ENCODE measurements at places on chromosomes 3 and 15.

- peaks cover 35% of the 10 kb centered on the region for H3K36me3 ChIP-seq
- H3K4me1 ChIP-seq = no peaks in the 10 kb centered on the region
- no peak overlapping the region for H3K27ac ChIP-seq
- H3K4me3 ChIP-seq = no peak overlapping the region
- H3K27me3 ChIP-seq = no peaks in the 10 kb centered on the region
Observed at GRCh38 chr15:40217166-40217824, 21.6 kb upstream of the PAK6 start.

GRCh38 chr15:72770673-72771328, 12.8 kb downstream of the ADPGK start:
- no peak for DNase-seq
- H3K4me1 ChIP-seq = peaks cover 13% of the 10 kb centered on the region
- H3K4me3 ChIP-seq = no peak overlapping the region
- no peak overlapping the region for H3K27ac ChIP-seq
- H3K27me3 ChIP-seq = no peaks in the 10 kb centered on the region
- H3K36me3 ChIP-seq = peaks cover 70% of the 10 kb centered on the region

DNA sequence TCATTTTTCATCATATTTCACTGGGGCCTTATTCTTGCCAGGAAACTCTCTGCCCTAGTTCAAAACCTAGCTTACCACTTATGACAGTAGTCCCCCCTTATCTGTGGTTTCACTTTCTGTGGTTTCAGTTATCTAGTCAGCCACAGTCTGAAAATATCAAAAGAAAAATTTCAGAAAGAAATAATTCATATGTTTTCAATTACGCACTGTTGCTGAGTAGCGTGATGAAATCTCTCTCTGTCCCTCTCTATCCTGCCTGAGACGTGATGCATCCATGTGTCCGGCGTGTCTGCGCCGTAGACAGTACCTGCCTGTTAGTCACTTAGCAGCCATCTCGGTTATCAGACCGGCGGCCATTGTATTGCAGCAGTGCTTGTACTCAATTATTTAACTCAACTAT, 369.9 kb upstream of the MCTP2 start:
- no peak for DNase-seq
- no peaks in the 10 kb centered on the region for H3K36me3 ChIP-seq
- peaks cover 29% of the 10 kb centered on the region for H3K27me3 ChIP-seq
- peaks cover 11% of the 10 kb centered on the region for H3K4me1 ChIP-seq
- H3K27ac ChIP-seq = no peak overlapping the region

- no peak overlapping the region for H3K4me3 ChIP-seq
- H3K36me3 ChIP-seq = peaks cover 3% of the 10 kb centered on the region
- peaks cover 4% of the 10 kb centered on the region for H3K4me1 ChIP-seq
- DNase-seq = no peak
- H3K27ac ChIP-seq = no peak overlapping the region
- peaks cover 15% of the 10 kb centered on the region for H3K27me3 ChIP-seq
Observed at GRCh38 chr15:101521069-101521468, 31.6 kb upstream of the PCSK6 start.

GRCh38 chr15:27045796-27046195, 74.8 kb downstream of the GABRG3 start:
- H3K4me1 ChIP-seq = no peaks in the 10 kb centered on the region
- H3K27me3 ChIP-seq = peaks cover 3% of the 10 kb centered on the region
- H3K36me3 ChIP-seq = no peaks in the 10 kb centered on the region

DNA sequence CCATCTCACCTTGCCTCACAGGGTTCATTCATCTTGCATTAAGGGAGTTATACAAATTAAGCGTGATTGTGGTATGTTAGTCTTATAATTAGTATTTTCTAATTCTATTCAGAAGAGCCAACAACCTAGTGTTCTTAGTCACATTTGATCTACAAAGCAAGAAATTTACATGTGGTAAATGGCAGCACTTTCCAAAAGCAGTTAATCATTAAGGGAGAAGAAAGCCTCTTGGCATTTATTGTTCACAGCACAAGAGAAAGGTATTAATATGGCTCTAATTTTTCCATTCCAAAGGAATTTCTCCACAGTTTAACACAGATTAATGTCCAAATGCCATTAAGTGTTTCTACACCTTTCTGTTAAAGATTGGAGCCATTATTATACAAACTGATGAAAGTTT, 1077.1 kb downstream of the ZPLD1 start:
- DNase-seq = no peak
- no peak overlapping the region for H3K27ac ChIP-seq
- H3K36me3 ChIP-seq = no peaks in the 10 kb centered on the region
- H3K4me3 ChIP-seq = no peak overlapping the region

DNA sequence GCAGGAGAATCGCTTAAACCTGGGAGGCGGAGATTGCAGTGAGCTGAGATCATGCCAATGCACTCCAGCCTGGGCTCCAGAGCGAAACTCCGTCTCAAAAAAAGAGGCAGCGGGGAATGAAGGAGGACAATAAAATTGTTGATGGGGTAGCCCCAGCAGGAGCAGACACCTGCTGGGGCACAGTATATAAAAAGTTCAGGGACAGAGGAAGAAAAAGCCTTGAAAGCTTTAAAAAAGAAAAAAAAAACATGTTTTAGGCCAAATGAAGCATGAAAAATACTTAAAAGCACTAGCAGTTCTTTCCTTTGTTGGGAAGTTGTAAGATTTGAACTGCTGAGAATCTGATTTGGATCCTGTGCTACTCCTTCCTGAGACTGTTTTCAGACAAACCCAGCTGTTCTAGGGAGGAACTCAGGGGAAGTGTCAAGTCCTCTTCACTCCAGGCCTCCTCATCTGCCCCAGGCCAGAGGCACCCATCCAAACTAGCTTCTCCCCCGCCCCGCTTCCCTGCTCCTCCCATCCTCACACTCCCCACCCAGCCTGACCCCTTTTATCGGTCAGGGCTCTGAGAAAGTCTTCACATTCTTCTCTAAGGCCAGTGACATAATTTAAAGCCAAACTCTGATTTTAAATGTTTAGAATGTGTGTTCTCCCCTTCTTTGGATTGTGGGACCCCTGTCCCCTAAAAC, 4.9 kb downstream of the IL17RD start:
- no peak overlapping the region for H3K4me3 ChIP-seq
- H3K36me3 ChIP-seq = no peaks in the 10 kb centered on the region
- H3K4me1 ChIP-seq = peaks cover 12% of the 10 kb centered on the region
- H3K27me3 ChIP-seq = peaks cover 68% of the 10 kb centered on the region
- DNase-seq = no peak

DNA sequence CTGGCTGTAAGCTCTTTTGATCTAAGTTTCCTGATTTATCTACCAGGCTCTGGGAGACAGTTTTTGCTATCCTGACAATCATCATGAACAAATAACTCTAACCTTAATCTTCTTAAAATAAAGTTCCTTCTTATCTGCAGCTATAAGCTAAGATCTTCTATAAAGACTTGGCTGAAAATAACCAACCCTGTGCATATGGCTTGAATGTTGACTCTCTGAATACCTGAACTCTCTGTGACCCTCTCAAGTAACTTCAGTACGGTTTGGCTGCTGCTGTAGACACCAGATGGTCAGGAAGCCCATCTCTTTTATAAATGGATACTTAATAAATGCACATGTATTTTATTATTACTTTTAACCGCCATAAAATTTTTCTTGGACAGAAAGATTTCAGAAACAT, 412.4 kb upstream of the CBLB start:
- no peak for DNase-seq
- no peak overlapping the region for H3K4me3 ChIP-seq
- H3K27ac ChIP-seq = no peak overlapping the region
- H3K27me3 ChIP-seq = no peaks in the 10 kb centered on the region
- H3K36me3 ChIP-seq = peaks cover 7% of the 10 kb centered on the region
- H3K4me1 ChIP-seq = peaks cover 12% of the 10 kb centered on the region

DNA sequence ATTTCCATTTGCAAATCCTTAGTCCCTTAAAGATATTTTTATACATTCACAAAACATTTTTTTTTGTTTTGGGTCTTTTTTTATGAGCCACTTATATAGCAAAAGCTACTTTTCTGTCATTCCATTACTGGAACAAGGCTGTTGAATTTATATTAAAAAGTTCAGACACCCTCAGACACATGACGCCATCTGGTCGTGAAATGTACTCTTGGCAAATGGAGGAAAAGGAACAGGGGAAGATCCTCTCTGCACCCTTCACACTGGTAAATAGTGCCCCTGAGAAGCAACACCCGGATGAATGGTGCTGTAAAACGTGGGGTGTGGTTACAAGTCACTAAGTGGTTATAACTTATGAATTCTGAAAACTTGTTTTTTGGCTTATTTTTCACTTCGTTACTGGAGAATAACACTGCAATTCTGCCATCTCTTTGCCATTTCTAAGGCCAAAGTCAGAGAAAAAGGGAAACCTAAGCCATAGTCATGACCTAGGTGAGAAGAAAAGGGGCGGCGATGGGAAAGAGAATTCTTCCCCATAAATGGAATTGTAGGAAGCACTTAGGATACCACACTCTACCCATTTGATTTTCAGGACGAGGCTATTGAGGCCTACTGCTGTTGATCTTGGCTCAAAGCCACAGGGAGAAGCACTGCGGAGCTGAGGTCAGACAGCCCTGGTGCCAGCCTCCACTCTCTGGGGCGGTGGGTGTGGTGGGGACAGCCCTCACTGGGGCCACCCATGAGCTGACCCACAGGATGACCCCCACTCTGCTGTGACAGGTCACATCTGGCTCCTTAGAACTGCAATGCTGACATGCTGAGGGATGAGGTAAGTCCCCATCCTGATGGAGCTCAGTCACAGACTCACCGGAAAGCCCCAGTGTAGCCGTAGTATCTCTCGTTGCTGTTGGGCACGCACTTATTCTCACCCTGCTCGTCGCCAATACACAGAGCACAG, 21.9 kb downstream of the LTF start:
- H3K27me3 ChIP-seq = no peaks in the 10 kb centered on the region
- H3K27ac ChIP-seq = no peak overlapping the region
- H3K4me1 ChIP-seq = peaks cover 19% of the 10 kb centered on the region
- H3K36me3 ChIP-seq = no peaks in the 10 kb centered on the region
- no peak for DNase-seq

DNA sequence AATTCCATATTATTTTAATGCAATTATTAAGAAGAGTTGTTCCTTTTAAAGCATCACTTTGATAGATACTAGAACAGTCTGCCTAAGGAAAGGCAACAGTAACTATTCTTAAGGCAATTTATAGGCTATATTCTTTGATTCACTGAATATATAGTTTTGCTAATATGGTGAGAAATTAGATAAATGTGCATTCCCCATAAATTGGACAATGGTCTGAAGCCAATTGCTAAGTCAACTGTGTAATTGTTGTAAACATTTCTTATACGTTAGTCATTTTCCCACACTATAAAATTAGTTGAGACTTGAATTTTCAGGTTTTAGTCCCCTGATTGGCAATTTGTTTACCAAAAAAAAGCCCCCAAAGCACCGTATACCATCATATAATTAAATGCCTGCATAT, 263.0 kb upstream of the NECTIN3 start:
- H3K4me1 ChIP-seq = no peaks in the 10 kb centered on the region
- no peak overlapping the region for H3K27ac ChIP-seq
- no peak overlapping the region for H3K4me3 ChIP-seq
- DNase-seq = no peak

- peaks cover 15% of the 10 kb centered on the region for H3K27me3 ChIP-seq
- no peaks in the 10 kb centered on the region for H3K36me3 ChIP-seq
- H3K4me3 ChIP-seq = no peak overlapping the region
- no peaks in the 10 kb centered on the region for H3K4me1 ChIP-seq
- DNase-seq = no peak
Observed at GRCh38 chr3:135081451-135081850, 286.4 kb downstream of the EPHB1 start.

- no peak overlapping the region for H3K4me3 ChIP-seq
- H3K27me3 ChIP-seq = no peaks in the 10 kb centered on the region
- no peak for DNase-seq
- no peak overlapping the region for H3K27ac ChIP-seq
- H3K4me1 ChIP-seq = peaks cover 26% of the 10 kb centered on the region
- H3K36me3 ChIP-seq = peaks cover 2% of the 10 kb centered on the region
Observed at GRCh38 chr3:146496726-146497125, 27.4 kb upstream of the PLSCR2 start.

DNA sequence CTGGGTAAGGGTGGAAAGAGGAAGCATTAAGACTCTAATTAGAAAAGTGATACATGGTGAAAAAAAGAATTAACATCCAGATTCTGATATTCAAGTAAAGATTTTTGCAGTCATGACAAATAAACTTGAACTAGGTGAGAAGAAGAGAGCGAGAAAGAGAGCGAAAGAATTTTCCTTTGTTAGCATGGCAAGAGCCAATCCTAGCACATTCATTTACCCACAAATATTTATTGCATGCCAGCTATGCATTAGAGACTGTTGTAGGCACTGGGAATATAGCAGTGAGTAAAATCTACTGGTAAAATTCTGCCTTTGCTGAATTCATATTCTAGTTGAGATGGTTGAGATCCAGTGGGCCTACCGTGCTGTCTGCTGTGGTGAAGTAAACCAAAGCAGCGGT, 177.9 kb upstream of the DPH6 start:
- H3K27me3 ChIP-seq = peaks cover 5% of the 10 kb centered on the region
- H3K4me3 ChIP-seq = no peak overlapping the region
- H3K36me3 ChIP-seq = no peaks in the 10 kb centered on the region
- DNase-seq = no peak

- DNase-seq = no peak
- H3K36me3 ChIP-seq = no peaks in the 10 kb centered on the region
- peaks cover 12% of the 10 kb centered on the region for H3K4me1 ChIP-seq
Observed at GRCh38 chr3:52005571-52005986, 9.9 kb upstream of the RPL29 start.

- H3K36me3 ChIP-seq = no peaks in the 10 kb centered on the region
- H3K27me3 ChIP-seq = no peaks in the 10 kb centered on the region
- DNase-seq = no peak
- no peaks in the 10 kb centered on the region for H3K4me1 ChIP-seq
- no peak overlapping the region for H3K27ac ChIP-seq
Observed at GRCh38 chr3:19891740-19892139, 42.3 kb downstream of the EFHB start.

DNA sequence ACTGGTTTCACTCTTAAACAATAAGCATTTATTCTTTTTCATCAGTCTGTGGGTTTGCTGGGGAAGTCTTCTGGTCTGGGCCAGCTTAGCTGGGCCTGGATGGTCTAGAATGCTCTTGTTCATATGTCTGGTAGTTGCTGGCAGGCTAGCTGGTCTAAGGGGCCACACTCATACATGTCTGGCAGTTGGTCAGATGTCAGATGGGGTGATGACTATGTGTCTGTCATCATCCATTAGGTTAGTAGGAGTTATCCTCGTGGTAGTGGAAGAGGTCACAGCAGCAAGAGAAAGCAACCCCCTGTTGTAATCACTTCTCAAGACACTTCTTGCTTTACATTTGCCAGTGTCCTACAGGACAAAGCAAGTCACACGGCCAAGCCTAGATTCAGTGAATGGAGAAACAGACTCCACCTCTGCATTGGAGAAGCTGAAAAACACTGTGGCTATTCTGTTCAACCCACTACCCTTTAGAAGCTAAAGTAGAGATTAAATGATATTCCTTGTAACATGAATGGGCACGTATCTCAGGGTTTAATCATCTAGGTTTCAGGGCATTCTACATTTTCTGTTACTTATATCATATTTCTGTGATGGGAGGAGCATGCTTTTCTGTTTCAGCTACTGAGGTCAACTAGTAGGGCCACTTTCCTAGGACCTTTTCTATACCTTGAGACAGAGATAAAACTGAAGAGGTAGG, 5.5 kb upstream of the ARID3B start:
- H3K27ac ChIP-seq = peak overlapping the region; percentile 46
- no peak for DNase-seq
- no peaks in the 10 kb centered on the region for H3K27me3 ChIP-seq
- peaks cover 6% of the 10 kb centered on the region for H3K36me3 ChIP-seq
- H3K4me1 ChIP-seq = peaks cover 16% of the 10 kb centered on the region
- H3K4me3 ChIP-seq = no peak overlapping the region

Measured in activated naive CD8-positive, alpha-beta T cell treated with anti-CD3 and anti-CD28 coated beads for 36 hours (primary cell).